Kasumi-1 (cell line): ENCODE measurements at places on chromosomes 2 and 18.

DNA sequence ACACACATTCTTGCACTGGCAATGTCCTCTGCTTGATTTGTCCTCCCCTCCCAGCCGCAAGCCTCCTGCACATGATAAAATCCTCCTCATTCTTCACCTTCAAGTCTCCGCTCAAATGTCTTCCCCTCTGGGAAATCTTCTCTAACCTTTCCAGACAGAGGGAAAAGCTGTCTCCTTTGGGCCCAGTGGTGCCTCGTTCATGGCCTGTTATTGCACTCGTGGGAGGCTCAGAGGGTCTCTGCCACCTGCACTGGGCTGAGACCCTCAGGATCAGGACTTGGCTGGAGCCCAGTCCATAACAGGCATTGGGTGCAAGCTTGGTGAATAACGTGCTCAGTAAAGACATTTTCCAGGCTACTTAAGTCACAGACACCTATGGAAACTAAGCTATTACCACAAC, 68.6 kb downstream of the PTGR3 start:
- no peak for DNase-seq

- DNase-seq = no peak
Measured at GRCh38 chr18:21164548-21165095, 53.0 kb upstream of the ROCK1 start.

DNA sequence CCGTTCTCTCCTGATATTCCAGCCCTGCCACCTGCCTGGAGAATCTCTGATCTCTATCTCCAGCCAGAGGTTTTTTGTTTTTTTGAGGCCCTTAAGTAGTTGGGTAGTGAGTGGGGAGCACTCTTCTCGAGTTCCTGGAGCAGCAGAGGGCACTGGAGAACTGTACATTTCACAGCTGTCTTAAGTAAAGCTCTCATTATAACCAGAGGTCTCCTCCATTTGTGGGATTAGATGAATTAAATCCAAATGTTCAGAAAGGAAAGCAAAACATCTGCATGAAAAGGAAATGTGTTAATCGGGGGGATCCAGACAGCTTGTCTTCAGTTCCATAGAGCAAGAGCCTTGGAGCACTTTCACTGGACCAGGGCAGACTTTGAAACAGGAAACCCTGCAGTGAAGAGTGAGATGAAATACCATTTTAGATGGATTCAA, 32.8 kb downstream of the AOX1 start:
- DNase-seq = peak; percentile 71

GRCh38 chr2:95040426-95040825, 14.9 kb downstream of the MAL start:
- DNase-seq = no peak

DNA sequence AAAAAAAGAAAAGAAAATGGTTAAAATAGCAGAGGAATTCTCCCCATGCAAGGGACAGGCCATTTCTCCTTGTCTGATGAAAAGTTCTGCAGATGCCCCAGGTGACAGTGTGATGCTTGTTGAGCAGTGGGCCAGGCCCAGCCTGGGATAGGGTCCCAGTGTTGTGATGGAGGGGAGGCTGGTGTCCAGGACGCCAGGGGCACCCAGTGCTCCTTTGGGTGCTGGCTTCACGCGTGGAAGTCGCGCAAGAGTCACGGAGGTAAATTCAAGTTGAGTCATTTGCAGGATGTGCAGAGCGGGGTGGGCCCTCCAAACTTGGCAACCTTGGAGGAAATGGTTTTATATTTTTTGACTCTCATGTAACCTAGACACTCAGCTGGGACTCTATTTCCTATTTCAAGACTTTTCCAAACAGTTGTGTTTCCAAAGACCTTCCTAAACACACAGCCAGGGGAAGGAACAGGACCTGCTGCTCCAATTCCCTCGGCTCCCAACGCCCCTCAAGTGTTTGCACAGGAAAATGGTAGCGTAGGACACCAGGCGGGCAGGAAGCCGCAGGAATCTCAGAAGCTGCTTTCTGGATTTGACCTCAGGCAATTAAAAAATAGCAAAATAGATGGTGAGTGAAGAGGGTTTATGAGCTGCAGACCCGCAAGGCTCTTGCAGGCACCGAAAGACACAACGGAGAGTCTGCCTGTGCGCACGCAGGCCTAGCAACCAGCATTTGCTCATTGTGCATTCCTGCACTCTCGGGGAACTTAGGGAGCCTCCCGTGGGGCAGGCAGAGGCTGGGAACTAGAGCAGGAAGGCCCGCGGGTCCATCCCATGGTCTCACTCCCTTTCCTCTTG, 107.1 kb upstream of the ODC1 start:
- DNase-seq = no peak

DNA sequence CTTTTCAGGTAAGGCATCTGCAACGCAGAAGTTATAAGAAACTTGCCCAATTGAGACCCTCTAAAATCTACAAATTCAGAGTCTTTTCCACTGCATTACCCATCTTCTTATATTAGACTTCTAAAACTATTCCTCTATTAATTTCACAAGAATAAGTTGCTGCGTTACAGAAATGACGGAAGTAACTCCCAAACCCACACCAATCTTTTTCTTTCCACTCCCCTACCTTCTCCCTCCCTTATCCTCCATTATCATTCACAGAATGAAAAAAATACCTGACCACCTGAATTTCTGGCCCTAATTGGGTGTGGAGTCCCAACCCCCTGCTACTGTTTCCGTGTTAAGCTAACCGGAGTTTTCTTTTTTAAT, 689 bp downstream of the RPRD1A start:
- peak; percentile 27 for DNase-seq

DNA sequence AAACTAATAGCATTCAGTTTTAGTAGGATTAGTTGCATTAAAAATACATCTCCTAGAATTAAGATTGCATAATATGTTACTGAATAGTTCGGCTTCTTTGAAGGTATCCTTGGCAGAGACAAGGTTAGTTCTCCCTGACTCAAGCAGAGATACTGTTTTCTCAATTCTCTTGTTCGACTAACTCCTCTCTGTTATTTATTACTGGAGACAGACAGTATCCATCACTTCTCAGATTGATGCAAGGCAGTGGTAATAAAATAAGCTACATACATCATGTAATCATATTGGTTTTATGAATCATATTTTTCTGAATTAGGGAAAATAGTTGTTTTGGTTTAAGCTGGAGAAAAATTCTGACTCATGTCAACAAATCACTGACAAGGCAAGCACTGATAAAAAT, 134.8 kb downstream of the SLC8A1 start:
- DNase-seq = no peak

DNA sequence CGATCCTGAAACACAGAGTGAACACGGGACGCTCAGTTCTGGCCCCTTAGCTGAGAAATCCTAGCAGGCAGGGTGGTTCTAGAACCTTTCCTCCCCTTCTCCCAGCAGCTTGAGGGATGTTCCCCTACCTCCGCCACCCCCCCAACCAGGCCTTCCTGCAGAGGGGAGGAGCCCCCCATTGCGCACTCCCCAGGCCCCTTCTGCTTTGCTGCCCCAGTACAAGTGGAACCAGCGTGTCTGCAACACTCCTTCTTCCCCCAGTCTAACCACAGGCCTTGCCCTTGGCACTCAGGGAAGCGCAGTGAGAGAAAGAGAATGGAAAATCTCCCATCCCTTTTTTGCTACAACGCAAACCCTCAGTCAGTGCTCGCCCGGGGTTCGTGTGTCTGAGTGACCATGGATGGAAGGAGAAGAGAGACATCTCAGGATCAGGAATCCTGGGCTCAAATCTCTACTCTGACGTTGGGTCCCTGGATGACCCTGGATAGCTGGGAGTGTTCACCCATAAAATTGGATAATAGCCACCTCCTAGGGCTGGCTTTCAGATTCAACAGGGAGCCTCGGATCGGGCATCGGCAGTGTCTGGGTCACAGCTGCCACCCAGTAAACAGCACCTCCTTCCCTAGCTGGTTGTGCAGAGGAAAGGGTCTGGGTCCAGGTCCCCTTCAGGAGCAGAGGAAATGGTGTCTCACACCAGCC, 3.7 kb downstream of the NPPC start:
- DNase-seq = no peak

DNA sequence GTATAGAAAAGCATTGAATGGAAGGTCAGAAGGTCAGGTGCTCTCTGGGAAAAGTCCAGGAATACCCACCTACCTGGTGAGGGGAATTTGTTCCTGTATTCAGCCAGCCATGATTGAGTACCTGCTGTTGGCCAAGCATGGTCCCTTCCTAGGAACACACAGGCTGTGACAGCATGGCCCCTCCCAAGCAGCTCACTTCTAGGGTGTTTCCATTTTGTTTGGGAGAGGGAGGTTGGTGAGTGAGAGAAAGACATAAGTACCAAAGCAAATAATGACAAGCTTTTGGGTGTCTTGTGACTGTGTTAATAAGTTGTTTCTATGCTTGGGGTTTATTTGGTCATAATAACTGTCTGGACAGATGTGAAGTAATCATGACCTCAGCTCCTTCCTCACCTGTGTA, 46.3 kb downstream of the CABLES1 start:
- DNase-seq = no peak

DNA sequence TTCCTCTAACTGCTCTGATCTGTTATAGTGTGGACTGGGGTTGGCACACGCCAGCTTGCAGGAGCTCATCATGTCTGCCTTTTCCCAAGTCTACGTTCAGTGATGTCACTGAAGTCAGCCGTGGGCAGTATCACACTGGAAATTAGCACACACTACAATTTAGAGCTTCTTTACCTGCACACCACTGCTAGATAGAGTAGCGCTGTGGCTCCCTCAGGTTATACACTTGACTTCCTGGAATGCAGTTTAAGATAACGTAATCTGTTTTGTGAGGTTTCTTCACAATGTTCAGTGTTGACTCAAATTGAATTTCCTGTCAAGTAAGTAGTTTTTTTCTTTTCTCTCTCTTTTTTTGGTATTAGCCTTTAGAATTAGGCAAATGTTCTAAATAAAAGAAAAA, 487.2 kb downstream of the DCDC2C start:
- no peak for DNase-seq

DNA sequence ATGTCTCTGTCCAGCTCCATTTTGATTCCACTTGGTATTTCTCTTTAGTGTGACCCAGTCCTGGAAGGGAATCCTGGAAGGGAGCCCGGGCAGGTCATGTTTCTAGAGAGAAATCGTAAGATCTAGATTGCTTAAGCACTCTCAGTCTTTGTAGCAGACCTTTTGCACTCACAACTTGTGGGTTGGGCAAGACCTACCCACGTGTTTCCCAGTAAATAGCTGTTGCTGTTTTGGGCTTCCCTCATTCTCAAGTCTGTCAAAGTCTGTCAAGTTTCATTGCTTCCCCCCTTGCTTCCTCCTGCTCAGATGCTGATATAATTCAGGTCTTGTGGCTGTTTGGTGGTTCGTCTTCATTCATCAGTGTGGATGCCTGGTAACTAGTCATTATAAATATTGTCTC, 17.4 kb upstream of the NEMP2 start:
- DNase-seq = peak; percentile 59

DNA sequence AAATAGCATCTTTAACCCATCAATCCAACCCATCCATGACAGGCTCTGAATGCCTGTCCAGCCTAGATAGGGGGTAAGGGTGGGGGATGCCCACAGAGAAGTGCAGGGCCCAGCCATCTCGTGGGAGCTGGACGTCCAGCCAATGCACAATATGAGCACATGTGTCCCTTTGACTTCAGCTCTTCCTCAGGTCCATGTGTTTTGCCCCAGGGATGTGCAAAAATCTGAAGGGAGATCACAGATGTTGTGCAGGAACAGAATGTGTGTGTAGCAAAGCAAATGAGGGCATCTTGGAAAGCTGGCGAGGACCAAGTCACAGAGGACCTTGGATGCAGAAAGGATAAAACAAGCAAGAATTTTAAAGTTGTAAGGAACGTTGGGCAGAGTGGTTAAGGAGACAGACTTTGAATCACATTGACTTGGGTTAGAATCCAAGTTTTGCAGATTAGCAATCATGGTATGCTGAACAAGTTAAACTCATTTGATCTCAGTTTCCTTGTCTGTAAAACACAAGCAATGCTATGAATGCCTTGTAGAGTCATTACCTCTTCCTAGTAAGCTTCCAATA, 104.5 kb downstream of the TTC32 start:
- no peak for DNase-seq

- no peak for DNase-seq
Measured at GRCh38 chr2:4416431-4416830, 713.1 kb downstream of the DCDC2C start.

GRCh38 chr2:30713698-30714097, 93.5 kb downstream of the CAPN13 start:
- DNase-seq = no peak

- no peak for DNase-seq
Measured at GRCh38 chr18:41004324-41004723, 950.7 kb upstream of the PIK3C3 start.

- no peak for DNase-seq
Measured at GRCh38 chr2:157790780-157791179, 85.3 kb downstream of the ACVR1 start.

DNA sequence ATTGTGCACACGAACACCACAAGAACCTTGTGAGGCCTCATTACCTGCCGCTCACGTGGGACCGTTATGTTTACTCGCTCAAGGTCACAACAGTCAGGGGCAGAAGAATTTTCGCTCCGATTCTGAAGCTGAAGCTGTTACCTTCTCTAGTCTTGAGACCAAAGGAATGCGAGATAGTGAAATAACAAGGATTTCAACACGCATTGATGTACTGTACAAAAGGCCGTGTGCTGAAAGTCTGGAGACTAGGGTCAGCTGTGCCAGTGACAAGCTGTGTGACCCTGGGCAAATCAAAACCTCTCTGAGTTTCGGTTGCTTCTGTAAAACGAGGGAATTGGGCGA, 583 bp downstream of the NEMP2 start:
- DNase-seq = no peak

- no peak for DNase-seq
Measured at GRCh38 chr2:105373895-105374401, 24.9 kb downstream of the FHL2 start.
